ENCODE measurements at places on chromosomes 2 and 18. TPM values are rescaled to one million over a fixed set of nuclear protein-coding genes. Genes with fewer than 3 reads are reported as not detected.

MEX3C gene
- total RNA-seq: 20.5 TPM

KCNJ3 gene
- total RNA-seq: 0.35 TPM

HYCC2 gene
- 2.3 TPM for total RNA-seq

TBR1 gene
- not detected for total RNA-seq

CFAP53 gene
- total RNA-seq: 1.2 TPM

C2orf92 gene
- total RNA-seq: 0.35 TPM

LYPD1 gene
- total RNA-seq: not detected

GLI2 gene
- 4.9 TPM for total RNA-seq

KCNG2 gene
- 1.2 TPM for total RNA-seq

UGT1A9 gene
- not detected for total RNA-seq

HOXD4 gene
- total RNA-seq: 0.18 TPM

CCDC74B gene
- 11.2 TPM for total RNA-seq

SFTPB gene
- total RNA-seq: under 0.01 TPM

HOXD1 gene
- not detected for total RNA-seq

MOGAT1 gene
- total RNA-seq: not detected

CNGA3 gene
- total RNA-seq: not detected

COL6A3 gene
- total RNA-seq: 1,153 TPM

DPP4 gene
- total RNA-seq: 26.9 TPM

SPAST gene
- total RNA-seq: 19.3 TPM

NYAP2 gene
- total RNA-seq: not detected

PPP1R1C gene
- total RNA-seq: not detected

DSG4 gene
- total RNA-seq: not detected

FAM124B gene
- total RNA-seq: not detected

GRHL1 gene
- under 0.01 TPM for total RNA-seq

OTOF gene
- not detected for total RNA-seq

PTPRN gene
- total RNA-seq: 1.2 TPM

CNDP1 gene
- not detected for total RNA-seq

HRH4 gene
- not detected for total RNA-seq

ZFP36L2 gene
- total RNA-seq: 14.1 TPM

PHOSPHO2 gene
- total RNA-seq: 0.58 TPM

PRSS56 gene
- not detected for total RNA-seq

LRATD1 gene
- total RNA-seq: 3.5 TPM

LINC00305 gene
- total RNA-seq: not detected

SH3RF3 gene
- total RNA-seq: 15.9 TPM

RNU2-63P gene
- total RNA-seq: not detected

CMPK2 gene
- 0.18 TPM for total RNA-seq

SLC16A14 gene
- 3.5 TPM for total RNA-seq

CLIP4 gene
- total RNA-seq: 43.8 TPM

PCARE gene
- total RNA-seq: not detected

KHK gene
- 0.89 TPM for total RNA-seq

MDH1B gene
- total RNA-seq: 0.53 TPM

FAM110C gene
- total RNA-seq: not detected

SCYGR4 gene
- not detected for total RNA-seq

DDX1 gene
- total RNA-seq: 84.2 TPM

ELMOD3 gene
- total RNA-seq: 27.4 TPM

ZSWIM2 gene
- total RNA-seq: not detected

GPR155 gene
- total RNA-seq: 9.2 TPM

CRACDL gene
- not detected for total RNA-seq

MEMO1 gene
- total RNA-seq: 91.7 TPM

Data from myometrial cell (primary cell).